ENCODE measurements at places on chromosomes 5 and 9.

DNA sequence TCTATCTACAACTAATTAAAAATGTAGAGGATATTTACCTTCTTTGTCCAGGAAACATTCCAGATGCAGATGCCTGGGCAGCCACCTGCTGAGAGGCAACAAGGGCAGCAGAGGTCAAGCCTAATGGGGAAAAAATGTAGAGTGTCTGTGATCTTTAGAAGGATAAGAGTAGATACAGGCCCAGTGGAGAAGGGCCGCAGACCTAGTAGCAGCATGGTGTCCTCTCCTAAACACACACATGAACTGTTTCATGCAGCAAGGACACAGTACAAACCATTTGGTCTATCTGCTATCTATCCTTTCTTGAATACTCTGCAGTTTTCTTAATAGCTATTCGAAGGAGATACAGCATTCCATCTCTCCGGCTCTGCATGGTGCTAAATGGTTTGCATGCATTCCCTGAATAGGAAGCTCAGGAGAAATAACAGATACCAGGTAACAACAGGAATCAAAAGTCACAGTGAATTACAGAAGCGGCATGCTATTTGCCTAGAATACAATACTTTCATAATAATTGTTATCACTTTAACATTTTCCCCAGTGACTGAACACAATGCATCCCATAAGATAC is 107.3 kb downstream of the ZNF608 start:
- DNase-seq: no peak

GRCh38 chr5:111585946-111586345 is 73.6 kb upstream of the STARD4 start:
- DNase-seq: no peak

GRCh38 chr9:124040935-124041816 is 29.6 kb downstream of the LHX2 start:
- DNase-seq: peak; percentile 7

DNA sequence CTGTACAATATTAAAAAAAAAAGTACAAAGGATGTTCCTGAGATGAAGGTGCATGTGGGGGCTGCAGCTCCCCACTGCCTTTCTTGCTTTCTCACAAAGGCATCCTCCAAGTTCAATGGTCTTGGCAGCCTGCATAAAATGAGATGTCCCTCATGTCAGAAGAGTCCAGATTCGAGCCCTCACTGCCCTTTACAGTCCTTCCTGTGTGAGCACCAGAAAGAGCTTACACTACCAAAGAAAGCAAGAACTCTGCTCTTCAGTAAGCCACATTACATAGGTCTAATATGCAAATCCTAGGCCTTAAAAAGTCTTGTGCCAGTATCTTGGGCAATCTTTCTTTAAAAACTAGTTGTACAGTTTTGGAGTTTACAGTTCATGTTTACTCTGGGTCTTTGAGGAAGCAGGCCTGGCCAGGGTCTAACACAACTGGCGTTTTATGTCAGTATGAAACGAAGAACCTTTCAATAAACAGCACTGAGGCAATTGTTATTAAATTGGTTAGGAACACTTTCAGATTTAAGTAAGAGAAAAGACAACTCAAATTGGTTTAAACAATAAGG is 36.0 kb downstream of the CSF2 start:
- no peak for DNase-seq

GRCh38 chr5:76691467-76692273 is 24.3 kb upstream of the F2R start:
- no peak for DNase-seq
